ENCODE measurements at places on chromosomes 6 and 20.

GRCh38 chr6:56686429-56686828, 43.7 kb upstream of the DST start:
- DNase-seq = no peak

GRCh38 chr20:25344634-25345033, 46.0 kb downstream of the ABHD12 start:
- DNase-seq = no peak

GRCh38 chr20:13510837-13511488, 127.8 kb downstream of the TASP1 start:
- no peak for DNase-seq

DNA sequence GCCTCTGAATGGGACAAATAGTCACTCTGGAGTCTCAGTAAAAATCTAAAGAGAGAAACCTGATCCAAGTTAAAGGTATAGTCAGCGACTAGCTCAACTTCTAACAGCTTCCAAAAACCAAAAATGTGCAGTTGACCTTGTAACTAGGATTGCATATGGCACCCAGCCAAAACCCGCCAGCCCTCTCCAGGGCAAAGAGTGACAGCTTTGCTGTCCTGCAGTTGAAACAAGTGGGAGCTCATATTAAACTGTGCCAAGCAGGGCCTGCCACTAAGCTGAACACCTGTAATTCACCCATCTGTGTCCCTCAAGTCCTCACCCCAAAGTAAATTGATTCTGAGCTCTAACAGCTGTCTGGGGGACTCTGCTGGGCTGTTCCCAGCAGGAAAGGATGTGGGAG, 695.3 kb downstream of the MAFB start:
- no peak for DNase-seq

DNA sequence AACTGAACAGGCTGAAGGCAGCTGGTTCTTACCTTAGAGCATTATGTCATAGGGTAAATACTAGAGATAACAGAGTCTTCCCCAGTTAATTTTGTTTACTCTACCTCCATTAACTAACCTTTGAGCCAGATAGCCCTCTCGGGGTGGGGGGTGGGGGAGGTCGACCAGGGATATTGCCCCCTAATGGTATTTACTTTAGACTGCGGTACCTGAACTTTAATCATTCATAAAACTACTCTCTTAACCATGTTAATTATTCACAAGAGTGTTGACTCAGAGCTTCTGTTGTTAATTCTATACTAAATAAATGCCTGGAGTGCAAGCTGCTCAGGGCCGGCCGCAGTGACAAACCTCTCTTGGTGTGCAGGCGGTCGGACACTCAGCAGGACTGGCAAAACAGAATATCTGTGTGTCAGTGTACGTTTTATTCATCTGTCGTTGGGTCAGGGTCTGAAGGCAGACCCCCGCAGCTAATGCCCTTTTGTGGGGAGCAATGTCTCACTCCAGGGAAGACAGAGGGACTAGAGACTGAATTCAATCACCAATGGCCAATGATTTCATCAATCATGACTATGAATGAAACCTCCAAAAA, 152.4 kb upstream of the COL21A1 start:
- no peak for DNase-seq

DNA sequence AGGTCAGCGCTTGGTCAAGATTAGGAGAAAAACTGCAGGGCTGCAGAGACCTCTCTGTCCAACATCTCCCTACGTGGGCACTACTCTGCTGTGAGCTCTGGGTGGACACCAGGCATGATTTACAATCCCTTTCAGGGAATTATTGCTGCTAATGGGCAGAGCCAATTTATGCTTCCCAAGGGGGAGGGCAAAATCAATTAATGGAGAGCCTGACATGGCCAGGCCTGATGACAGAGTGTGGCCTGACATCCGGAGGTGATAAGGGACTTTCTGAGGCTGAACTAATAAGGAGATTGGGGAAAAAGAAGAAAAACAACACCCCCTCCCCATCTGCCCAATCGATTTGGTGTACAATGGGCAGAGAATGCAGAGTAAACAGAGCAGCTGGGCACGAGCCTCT, 5.0 kb upstream of the KCNK16 start:
- DNase-seq = no peak

GRCh38 chr20:41392871-41393704, 26.5 kb upstream of the EMILIN3 start:
- DNase-seq = no peak

DNA sequence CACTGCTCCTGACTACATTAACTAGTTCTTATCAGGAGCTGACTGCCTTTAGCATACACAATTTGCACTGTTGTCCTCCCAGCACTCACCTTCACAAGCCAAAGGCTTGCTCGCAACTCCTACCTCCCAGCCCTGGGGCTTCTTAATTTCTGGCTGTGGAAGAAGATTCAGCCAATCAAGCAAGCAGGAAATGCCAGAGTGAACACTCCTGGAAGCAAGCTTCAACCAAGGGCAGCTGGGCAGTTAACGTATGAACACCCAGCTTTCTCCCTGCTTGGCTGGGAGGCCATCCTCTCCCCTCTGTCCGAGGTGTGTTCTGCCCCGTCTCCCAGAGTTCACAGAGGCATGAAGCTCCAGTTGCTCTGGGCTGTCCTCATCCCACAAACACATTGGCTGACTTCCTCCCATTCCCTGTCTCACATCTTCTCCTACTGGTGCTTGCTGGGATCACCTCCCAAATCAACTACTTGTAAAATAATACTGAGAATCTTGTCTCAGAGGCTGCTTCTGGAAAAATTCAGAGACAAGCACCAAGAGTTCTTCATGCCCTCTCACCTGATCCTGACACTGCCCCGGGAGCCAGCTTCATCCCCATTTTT, 15.3 kb upstream of the SRSF6 start:
- DNase-seq = no peak

DNA sequence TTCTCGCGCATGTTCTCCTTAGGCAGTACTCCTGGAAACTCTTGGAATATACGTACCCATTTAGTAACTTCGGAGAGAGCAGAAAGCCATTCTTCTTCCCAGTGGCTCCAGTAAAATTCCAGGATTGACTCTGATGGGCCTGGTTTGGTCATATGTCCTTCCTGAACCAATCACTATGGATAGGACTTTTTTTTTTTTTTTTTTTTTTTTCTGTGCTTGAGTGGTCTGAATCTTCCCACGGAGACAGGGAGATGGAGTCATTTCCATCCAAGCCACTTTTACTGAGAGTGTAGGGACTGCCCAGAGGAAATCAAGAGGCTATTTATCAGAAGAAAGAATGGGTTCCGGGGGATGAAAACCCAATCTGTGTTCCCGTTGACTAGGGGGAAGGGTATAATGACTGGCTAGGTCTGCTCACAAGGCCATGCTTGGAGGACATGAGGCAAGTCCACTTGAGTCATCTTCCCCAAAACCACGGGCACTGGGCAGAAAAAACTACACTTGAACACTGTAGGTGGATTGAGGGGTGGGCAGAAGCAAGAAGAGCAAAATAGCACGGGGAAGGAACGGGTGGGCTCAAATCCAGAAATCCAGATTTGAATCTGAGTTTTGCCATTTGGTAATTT, 35.4 kb upstream of the MRPS18A start:
- DNase-seq = no peak

DNA sequence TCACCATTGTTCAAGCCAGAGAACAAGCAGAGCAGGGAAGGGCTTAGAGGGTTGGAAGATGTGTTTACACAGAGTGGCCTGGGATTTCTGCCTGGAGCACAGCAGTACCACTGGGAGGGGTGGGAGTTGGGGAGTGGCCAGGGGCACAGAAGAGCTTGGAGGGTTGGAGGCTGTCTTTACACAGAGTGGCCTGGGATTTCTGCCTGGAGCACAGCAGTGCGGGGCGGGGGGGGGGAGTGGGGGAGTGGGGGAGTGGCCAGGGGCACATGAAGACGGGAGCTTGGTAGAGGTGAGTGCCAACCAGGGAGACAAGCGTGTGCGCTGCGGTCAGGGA, 50.9 kb downstream of the WDR27 start:
- DNase-seq = no peak

- no peak for DNase-seq
These were observed 414.3 kb downstream of the TFAP2A start for GRCh38 chr6:10000551-10000950.

- no peak for DNase-seq
These were observed 40.1 kb upstream of the AKIRIN2 start for GRCh38 chr6:87742106-87742505.

GRCh38 chr6:161356167-161356854, 82.5 kb upstream of the AGPAT4 start:
- no peak for DNase-seq

DNA sequence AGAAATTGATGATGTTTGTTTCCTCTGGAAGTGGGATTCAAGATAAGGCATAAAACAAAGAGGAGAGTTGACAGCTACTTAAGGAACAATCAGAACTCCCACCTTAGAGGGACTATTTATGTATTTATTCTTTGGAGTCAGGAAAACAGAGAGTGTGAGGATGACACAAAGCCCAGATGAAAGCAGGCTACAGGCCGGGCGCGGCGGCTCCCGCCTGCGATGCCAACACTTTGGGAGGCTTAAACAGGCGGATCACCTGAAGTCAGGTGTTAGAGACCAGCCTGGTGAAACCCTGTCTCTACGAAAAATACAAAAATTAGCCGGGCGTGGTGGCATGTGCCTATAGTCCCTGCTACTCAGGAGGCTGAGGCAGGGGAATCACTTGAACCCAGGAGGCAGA, 393.0 kb upstream of the PLCB4 start:
- DNase-seq = no peak

DNA sequence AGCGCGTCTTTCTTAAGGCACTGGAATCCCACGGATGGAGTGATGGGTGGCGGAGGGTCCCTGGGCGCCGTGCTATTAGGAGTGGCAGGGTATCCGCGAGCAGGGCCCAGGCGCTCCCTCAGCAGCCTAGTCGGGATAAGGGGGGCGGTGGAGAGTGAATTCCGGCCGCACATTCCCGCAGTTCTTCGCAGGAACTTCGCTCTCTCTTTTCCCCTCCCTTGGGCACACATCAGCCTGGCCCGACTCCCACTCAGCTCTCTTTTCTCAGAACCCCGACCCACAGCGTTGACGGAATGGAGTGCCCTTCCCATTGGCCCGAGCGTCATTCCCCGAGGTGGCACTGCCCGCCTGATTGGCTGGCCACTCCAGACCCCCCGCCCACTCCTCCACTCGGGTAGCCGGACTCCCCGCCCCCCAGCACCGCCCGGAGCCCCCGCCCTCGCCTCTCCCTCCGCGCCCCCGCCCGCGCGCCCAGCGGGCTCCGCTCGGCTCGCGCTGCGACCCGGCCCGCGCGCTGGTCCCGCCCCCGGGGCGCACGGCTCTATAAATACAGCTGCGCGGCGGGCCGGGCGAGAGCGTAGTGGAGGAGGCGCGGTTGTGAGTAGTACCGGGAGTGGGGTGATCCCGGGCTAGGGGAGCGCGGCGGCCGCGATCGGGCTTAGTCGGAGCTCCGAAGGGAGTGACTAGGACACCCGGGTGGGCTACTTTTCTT, at the start of gene ID4:
Gene ID4, plus strand, starts transcription at position 572 of the 712 bp plus-strand sequence. CDS start 385 bp downstream, outside the sequence.
- DNase-seq = peak; percentile 94

GRCh38 chr6:143839196-143839595, 3.9 kb upstream of the LTV1 start:
- peak; percentile 25 for DNase-seq

DNA sequence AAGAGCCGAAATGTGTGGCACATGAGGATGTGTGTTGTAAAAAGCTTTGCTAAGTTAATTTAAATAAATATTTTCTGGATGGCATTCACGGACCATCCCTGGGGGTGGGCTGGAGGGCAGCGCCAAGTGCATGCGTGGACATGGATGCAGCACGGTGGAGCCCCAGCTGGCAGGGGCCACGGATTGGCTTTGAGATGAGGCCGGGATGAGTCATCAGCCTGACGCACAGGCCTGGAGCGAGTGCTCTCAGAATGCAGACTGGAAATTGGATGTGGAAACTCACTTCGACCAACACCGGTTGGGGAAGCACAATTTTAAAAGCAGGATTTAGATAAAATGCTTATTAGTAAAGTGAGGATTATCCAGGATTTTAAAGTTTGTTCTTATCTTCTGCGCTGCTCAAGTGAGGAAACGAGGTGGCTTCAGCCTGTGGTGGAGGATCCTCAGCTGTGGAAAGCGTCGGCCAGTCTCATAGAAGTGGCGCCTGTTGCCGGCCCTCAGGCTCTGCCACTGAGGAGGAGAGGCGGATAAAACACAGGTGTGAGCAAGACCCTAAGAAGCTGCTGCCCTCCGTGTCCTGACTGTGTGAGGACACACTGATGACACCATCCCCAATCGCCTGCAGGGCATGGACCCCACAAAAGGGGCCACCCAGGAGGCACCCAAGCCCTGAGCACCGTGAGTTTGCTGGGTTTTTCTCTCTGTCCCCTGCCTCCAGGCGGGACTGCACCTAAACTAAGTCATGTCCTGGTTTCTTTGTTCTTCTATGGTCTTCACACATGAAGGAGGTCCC, 279.7 kb downstream of the CDH4 start:
- DNase-seq = peak; percentile 64

- DNase-seq = no peak
These were observed 101.4 kb upstream of the SCGN start for GRCh38 chr6:25550631-25551030.

- DNase-seq = no peak
These were observed 136.1 kb upstream of the SUPT3H start for GRCh38 chr6:45513843-45514242.

- peak; percentile 19 for DNase-seq
These were observed 112.4 kb downstream of the TIAM2 start for GRCh38 chr6:155107432-155108069.

DNA sequence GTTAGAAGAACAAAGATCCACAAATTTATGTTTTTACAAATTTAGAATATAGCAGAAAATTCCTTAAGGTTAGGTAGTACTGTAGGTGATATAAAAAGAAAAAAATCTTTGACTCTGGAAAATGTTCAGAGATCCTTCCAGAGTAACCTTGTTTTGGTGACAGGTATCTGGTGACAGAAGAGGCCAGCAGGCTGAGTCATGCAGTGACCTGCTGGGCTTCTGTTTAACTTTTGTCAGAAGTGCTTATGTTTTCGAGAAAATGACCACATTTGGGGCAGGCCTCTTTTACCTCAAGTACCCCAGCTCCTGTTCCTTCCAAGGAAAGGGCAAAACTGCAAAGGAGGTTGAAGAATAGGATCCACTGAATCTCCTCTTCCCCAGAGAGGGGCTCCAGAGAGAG, 10.5 kb upstream of the CLDN20 start:
- no peak for DNase-seq

- peak; percentile 38 for DNase-seq
These were observed 97.0 kb downstream of the KCNB1 start for GRCh38 chr20:49385465-49385864.

Measured in amniotic epithelial cell (primary cell).